ENCODE measurements at places on chromosomes 16 and 17.

- DNase-seq: no peak
Observed at GRCh38 chr16:23283571-23283970, 18.5 kb upstream of the SCNN1B start.

GRCh38 chr17:512926-513325 is 160.3 kb upstream of the RPH3AL start:
- DNase-seq: no peak

DNA sequence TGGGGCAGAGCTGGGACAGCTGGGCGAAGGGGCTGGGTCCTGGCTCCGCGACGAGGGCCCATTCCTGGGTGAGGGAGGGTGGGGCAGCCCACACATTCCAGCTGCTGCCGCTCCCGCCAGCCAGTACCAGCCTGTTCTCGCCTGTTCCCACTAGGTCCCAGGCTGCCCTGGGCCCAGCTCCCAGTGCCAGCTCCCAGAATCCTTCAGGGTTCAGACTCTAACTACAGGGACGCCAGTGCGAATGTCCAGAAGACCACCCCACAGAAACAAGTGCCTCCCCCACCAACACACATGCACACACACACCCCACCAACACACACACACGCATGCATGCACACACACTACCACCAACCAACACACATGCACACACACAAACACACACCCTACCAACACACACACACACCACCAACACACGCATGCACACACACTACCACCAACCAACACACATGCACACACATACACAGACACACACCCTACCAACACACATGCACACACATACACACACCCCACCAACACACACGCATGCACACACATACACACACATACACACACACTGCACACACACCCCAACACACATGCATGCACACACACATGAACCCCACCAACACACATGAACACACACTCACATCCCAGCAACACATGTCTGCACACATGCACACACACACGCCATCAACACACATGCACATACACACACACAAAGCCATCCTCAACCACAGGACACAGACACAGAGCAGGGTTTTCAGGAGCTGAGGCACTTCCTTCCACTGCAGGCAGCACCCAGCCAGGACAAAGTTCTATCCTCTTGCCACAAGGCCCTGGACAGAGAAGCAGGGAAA is 27.5 kb upstream of the KRT17 start:
- no peak for DNase-seq

DNA sequence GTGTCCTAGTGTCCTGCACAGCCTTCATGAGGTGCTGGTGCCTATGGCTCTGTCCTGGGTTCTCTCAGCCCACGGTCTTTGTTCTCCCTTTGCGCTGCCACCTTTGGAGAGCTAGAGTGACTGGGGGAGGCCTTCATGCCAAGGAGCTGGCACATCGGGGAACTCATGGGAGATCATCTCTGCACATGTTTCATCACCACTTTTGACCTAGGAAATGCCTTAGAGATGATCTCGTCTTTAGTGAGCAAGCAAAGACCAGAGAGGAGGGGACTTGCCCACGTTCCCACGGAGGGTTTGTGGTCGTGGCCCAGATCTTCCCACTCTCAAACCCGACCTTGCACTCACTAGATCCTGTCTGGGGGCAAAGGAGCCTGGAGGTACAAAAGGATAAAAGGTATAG is 23.5 kb downstream of the TBX4 start:
- DNase-seq: no peak

- DNase-seq: no peak
Observed at GRCh38 chr16:51155820-51156806, 5.0 kb upstream of the SALL1 start.

Data from activated T-helper 1 cell treated with anti-CD3 and anti-CD28 coated beads, Interleukin-2, amount 50 U/mL, for 16 hours (primary cell).